ENCODE measurements at places on chromosomes 16 and 17. TPM values are rescaled to one million over a fixed set of nuclear protein-coding genes. Genes with fewer than 3 reads are reported as not detected.

The ENPP7 gene
- total RNA-seq = not detected

The CTRB1 gene
- not detected for total RNA-seq

The MMP28 gene
- total RNA-seq = 58.4 TPM

The VASN gene
- 13.2 TPM for total RNA-seq

The LPO gene
- not detected for total RNA-seq

The ADAP2 gene
- not detected for total RNA-seq

Data from uterus (tissue), 4 donors.